GOT3 (cell line): ENCODE measurements at places on chromosomes 11 and 22.

- no peak for DNase-seq
These were observed 50.7 kb downstream of the CD82 start for GRCh38 chr11:44615913-44616791.

GRCh38 chr22:38153821-38154562 lies 27.6 kb downstream of the PLA2G6 start:
- no peak for DNase-seq

DNA sequence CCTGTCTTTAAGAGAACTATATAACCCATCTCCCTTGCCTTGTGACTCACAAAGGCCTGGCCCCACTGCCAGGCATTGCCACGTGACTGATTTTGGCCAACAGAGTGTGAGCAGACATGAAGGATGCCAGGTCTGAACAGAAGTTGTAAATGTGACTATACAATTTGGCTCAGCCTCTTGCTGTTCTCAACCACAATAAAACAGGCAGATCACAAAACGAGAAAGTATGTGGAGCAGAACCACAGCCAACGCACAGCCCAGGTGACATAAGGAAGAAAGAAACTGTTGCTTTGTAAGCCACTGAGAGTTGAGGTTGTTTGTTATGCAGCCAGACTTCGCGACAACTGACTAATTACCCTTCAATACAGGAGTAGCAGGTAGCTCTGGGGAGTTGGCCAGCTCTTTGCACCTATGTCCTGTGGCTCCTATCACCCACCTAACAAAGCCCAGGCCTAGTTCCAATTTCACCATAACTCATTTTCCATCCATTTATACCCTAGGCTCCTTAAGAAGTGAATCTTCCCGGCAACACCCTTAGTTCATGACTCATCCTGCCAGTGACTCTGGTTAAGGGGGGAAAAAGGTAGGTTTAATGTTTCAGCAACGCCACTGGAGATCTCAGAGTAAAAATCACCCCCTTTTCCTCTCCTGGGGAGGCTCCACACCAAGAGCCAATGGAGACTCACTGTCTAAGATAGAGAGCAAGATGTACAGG lies 53.7 kb downstream of the GALNT18 start:
- no peak for DNase-seq

GRCh38 chr11:119756169-119756865 lies 27.3 kb upstream of the NECTIN1 start:
- DNase-seq, result no peak

GRCh38 chr11:93849751-93850593 lies 446 bp downstream of the VSTM5 start:
- no peak for DNase-seq

GRCh38 chr22:45644714-45645113 lies 26.9 kb upstream of the ATXN10 start:
- DNase-seq, result no peak
